ENCODE measurements at places on chromosomes 16 and 17. TPM values are rescaled to one million over a fixed set of nuclear protein-coding genes. Genes with fewer than 3 reads are reported as not detected.

- no peak for DNase-seq
Measured at GRCh38 chr16:53626811-53627210, 76.8 kb downstream of the RPGRIP1L start.

- no peak for DNase-seq
Measured at GRCh38 chr17:81635973-81636504, 873 bp downstream of the NPLOC4 start.

Gene TMEM220
- 7.6 TPM for total RNA-seq

Gene PSMC5
- total RNA-seq, result 92.3 TPM

Gene POLDIP2
- 70.4 TPM for total RNA-seq

Gene HOXB13
- not detected for total RNA-seq

GRCh38 chr17:76612465-76612864 lies 26.8 kb upstream of the ST6GALNAC2 start:
- DNase-seq, result no peak

DNA sequence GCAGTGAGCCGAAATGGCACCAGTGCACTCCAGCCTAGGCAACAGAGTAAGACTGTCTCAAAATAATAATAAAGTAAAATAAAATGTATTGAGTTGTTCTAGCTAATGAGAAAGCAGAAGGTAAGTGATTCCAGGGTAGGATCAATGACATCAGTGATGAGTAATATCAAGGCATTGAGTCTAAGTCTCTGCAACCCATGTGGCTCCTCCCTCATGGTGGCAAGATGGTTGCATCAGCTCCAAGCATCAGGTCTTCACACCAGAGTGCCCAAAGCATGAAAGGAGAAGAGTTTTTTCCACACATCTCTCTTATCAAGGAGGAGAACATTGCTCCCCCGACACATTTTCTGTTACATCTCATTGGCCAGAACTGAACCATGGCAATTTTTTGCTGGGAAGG lies 34.8 kb upstream of the GAS7 start:
- no peak for DNase-seq

- no peak for DNase-seq
Measured at GRCh38 chr17:64309710-64310109, 46.6 kb upstream of the TEX2 start.

DNA sequence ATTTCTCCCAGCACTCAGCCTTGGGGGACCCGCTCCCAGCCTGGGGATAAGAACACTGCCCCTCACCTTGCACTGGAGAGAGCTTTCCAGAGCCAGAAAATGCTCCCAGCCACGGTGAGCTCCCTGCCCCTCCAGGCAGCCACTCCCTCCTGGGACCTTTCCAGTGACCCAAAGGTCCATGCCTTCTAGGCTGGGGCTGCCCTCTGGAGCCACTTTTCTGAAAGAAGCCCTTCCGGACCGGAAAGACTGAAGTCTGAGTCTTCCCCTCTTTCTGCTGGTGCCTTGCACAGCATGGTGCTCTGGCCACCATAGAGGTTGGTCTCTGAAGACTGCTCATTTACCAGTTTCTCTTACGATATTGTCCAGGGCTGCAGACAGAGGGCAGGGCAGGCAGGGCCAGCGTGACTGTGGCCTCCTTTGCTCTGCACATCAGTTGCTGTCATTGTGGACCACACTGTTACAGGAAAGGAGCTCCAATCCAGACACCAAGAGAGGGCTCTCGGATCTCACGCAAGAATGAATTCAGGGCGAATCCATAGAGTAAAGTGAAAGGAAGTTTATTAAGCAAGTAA lies 7.1 kb upstream of the ABCC12 start:
- no peak for DNase-seq

DNA sequence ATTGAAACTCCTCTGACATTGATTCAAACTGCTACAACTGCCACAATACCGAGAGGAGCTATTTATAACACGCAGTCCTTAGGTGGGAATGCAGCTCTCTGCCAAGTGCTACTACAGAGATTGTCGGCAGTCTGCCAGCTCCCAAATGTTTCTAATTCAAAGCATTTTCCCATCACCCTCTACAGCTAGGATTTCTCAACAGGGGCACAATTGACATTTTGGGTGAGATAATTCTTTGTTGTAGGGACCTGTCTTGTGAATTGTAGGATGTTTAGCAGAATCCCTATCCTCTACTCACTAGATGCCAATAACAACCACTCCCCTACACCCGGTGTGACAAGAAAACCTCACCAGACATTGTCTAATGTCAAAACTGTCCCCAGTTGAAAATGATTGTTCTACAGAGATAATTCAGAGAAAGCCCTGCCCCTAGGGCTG lies 7.8 kb upstream of the N4BP1 start:
- DNase-seq, result no peak

Gene SLC38A8
- not detected for total RNA-seq

Gene G6PC1
- total RNA-seq, result not detected

DNA sequence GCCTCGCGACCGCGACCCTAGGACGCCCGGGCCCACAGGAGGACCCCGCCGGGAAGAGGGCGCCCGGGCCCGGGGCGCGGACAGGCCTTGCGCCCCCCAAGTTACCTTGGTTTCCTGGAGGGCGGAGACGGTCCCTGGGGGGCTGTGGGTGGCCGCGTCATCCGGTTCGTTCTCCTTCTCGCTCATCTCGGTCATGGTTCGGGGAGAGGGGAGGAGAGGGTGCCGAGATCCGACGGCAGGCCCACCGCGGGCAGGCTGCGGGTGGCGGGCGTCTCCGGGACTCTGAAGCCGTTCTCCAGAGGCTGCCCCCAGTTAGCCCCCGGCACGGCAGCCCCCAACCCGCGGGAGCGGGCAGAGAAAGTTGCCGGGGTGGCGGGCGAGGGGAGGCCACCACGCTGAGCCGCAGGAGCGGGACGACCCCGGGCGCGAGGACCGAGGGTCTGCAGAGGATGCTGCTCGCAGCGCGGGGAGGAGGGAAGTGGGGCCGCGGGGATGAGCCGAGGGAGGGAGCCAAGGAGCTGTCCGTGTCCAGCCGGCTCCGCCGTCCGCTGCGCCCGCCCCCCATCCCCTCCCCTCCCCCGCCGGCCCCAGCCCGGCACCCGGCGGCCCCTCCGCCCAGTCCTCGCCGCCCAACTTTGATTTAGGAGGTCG lies at the start of gene STAC2:
Gene STAC2, minus strand, starts transcription at position 638 of the 651 bp plus-strand sequence. Its CDS starts 443 bp downstream, at position 195.
- DNase-seq, result no peak

DNA sequence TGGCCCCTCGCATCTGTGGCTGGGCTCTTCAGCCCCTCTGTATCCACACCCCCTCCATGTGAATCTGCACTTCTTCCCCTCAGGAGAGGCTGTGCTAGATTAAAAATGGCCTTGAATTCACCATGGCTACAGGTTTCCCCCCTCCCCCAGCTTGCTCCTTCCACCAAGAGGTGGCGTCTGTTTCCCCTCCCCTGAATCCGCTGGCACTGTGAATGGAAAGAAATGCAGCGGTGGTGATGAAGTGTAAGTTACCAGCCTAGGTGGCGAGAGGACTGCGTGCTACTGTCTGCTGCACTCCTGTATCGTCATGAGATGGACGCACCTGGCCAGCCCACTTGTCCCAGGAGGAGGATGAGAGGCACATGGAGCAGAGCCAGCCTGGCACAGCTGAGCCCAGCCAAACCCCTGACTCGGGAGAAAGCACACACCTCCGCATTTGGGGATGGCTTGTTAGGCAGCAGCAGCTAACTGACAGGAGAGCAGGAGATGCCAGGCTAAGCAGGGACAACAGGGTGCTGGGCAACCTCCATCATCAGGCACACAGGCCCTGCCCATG lies 26.2 kb downstream of the TNFRSF13B start:
- no peak for DNase-seq

DNA sequence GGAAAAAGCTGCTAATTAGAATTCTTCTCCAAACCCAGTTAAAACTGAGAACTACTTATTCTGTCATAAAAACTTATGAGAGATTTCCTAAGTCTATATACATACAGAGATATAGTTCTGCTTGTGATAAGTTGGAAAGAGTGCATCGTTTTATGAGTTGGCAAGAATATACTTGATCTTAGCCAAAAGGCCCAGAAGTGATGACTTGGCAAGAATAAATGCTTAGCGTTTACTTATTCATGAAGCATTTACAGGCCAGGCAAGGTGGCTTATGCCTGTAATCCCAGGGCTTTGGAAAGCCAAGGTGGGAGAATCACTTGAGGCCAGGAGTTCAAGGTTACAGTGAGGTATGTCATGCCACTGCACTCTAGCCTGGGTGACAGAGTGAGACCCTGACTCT lies 81.7 kb downstream of the CYB561 start:
- DNase-seq, result no peak

DNA sequence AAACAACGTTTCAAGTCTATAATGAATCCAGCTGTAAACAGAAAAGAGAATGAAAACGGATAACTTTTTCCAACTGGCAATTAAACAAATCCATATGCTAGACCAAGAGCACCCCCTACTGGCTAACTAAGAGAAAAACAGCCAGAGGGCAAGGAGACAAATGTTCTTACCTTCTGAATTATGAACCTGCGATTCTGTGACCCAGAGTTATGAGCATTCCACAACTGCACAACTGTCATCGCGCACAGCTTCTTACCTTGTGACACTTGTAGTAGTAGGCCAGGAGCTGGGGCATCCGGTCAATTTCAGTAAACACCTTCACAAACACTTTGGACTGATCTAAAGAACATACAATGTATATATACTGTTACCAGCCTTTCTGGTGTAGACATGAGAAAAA lies 18.6 kb downstream of the COG7 start:
- DNase-seq, result no peak

- DNase-seq, result no peak
Measured at GRCh38 chr16:70342016-70342415, 4.7 kb upstream of the DDX19A start.

DNA sequence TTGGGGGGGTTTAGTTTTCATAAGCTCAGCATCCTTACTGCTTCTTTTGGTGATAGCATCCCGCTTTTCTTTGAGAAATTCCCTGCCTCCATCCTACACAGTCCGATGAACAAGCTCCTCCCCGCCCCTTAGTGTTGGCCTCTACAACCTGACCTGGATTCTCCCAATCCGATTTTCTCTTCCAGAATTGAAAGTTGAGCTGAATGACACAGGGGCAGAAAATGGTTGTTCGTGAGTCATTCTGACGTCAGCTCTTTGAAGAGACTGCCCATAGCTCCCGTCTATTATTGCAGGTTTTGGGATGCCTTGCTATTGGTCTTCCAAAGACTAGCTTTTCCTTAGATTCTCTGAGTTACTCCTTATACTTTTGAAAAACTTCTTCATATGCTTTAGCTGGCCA lies 279.7 kb downstream of the SLC39A11 start:
- no peak for DNase-seq
